Activated CD4-positive, alpha-beta memory T cell treated with anti-CD3 and anti-CD28 coated beads, Interleukin-2, amount 10 ng/mL, durations not matched to agents 7 days and 5 days (primary cell): ENCODE measurements at places on chromosomes 2 and 18. TPM values are rescaled to one million over a fixed set of nuclear protein-coding genes. Genes with fewer than 3 reads are reported as not detected.

DNA sequence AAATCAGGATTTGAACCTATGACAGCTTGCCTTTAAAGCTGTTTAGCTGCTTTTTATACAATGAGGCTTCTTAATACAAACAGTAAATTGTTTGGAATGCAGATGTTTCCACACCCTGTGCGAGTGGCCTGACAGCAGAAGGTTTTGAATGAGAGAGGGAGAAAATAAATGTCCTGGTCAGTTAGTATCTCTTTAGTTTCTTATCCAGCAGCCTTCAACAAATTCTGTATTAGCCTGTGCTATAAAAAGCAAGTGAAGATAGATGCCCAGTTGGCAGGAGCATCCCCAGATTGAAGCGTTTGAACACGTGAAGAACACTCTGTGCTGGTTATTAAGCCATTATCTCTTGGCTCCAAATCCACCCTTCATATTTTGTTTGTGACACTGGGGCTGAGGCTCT is 70.6 kb downstream of the CERS6 start:
- no peak overlapping the region for H3K4me3 ChIP-seq
- H3K27me3 ChIP-seq: no peaks in the 10 kb centered on the region
- H3K27ac ChIP-seq: no peak overlapping the region
- peaks cover 7% of the 10 kb centered on the region for H3K4me1 ChIP-seq

DNA sequence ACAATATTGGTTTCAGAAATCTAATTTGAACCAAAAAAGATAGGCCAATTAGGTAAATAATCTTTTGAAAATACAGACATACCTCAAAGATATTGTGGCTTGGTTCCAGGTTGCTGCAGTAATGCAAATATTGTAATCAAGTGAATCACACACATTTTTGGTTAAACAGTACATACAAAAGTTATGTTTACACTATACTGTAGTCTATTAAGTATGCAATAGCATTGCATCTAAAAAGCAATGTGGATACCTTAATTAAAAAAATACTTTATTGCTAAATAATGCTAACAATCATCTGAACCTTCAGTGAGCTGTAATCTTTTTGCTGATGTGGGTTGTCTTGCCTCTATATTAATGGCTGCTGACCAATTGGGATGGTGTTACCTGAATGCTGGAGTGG is 67.3 kb downstream of the KYNU start:
- H3K27ac ChIP-seq: no peak overlapping the region
- H3K36me3 ChIP-seq: no peaks in the 10 kb centered on the region
- H3K27me3 ChIP-seq: peaks cover 3% of the 10 kb centered on the region

CHRNG gene
- total RNA-seq: not detected

GRCh38 chr2:123746006-123746405 is 279.1 kb upstream of the CNTNAP5 start:
- DNase-seq: no peak
- H3K36me3 ChIP-seq: no peaks in the 10 kb centered on the region
- H3K27me3 ChIP-seq: no peaks in the 10 kb centered on the region
- H3K4me3 ChIP-seq: no peak overlapping the region
- no peak overlapping the region for H3K27ac ChIP-seq

IL1B gene
- total RNA-seq: not detected

SERPINB2 gene
- total RNA-seq: not detected

FZD7 gene
- 0.60 TPM for total RNA-seq

- H3K27me3 ChIP-seq: no peaks in the 10 kb centered on the region
- H3K4me1 ChIP-seq: peaks cover 16% of the 10 kb centered on the region
- peaks cover 85% of the 10 kb centered on the region for H3K36me3 ChIP-seq
- H3K4me3 ChIP-seq: no peak overlapping the region
Observed at GRCh38 chr18:13108330-13108729, 110.2 kb upstream of the LDLRAD4 start.

GRCh38 chr2:182360663-182361260 is 66.1 kb downstream of the PDE1A start:
- DNase-seq: no peak
- H3K4me1 ChIP-seq: no peaks in the 10 kb centered on the region
- H3K36me3 ChIP-seq: no peaks in the 10 kb centered on the region
- H3K27ac ChIP-seq: no peak overlapping the region
- H3K27me3 ChIP-seq: no peaks in the 10 kb centered on the region

DNA sequence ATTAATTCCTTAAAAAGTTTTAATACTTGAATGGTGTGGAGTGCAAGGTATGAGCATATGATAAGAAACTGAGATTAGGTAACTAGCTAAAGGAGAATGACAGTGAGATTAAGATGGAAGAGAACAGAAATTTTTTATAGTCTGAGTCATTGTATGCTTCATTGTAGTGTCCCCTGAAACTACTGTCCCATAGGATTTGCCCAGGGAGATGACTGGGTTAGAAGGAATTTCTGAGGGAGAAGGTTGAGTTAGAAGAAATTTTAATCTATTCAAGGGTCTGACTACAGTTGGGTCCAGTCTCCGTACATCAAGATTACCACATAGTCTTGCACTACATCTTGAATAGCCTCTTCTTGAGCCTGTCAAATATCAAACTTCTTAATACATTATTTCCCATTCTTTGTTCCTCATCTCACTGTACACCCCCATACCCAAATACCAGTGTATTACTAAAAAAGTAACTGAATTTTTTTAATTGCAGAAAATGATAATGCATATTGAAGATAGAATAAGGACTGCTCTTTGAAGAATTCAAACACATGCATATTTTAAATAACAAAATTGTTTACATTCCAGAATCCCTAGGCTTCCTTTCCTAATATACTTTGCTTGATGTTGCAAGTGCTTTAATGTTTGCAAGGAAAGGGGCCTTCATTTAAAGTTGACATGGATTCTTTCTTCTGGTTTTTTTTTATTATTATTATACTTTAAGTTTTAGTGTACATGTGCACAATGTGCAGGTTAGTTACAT is 314.3 kb upstream of the COL3A1 start:
- H3K27me3 ChIP-seq: no peaks in the 10 kb centered on the region
- no peak for DNase-seq

- H3K27ac ChIP-seq: peak overlapping the region; percentile 17
- peaks cover 12% of the 10 kb centered on the region for H3K36me3 ChIP-seq
- peaks cover 25% of the 10 kb centered on the region for H3K4me1 ChIP-seq
- peak overlapping the region; percentile 66 for H3K4me3 ChIP-seq
Observed at GRCh38 chr2:68366083-68366560, 1.0 kb downstream of the PLEK start.

ATP6V1B1 gene
- not detected for total RNA-seq

SH3BP4 gene
- 0.08 TPM for total RNA-seq

FOXD4L1 gene
- 0.18 TPM for total RNA-seq

UGT1A9 gene
- total RNA-seq: not detected

ACMSD gene
- total RNA-seq: not detected

- DNase-seq: no peak
- H3K4me1 ChIP-seq: no peaks in the 10 kb centered on the region
- H3K27me3 ChIP-seq: no peaks in the 10 kb centered on the region
- H3K36me3 ChIP-seq: no peaks in the 10 kb centered on the region
Observed at GRCh38 chr2:55907686-55908085, 15.9 kb downstream of the EFEMP1 start.

DNA sequence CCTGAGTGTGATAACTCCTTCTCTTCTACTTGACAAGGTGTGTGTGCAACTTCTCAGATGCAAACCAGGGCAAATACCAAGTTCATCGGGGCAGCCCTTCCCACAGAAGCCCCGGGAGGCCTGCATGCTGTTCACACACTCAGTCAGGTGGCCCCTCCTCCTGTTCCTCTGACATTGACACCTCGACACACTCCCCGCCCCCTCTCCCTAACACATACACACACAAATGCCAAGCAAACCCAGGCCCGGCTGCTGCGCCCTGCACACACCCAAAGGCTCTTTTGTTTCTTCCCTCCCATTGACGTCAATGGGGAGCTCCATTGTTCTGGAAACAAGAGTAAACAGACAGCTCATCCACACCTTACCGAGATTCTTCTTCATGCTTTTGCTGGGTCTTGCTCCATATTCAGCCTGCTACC is 1.7 kb upstream of the PER2 start:
- H3K4me1 ChIP-seq: peaks cover 25% of the 10 kb centered on the region
- H3K27ac ChIP-seq: no peak overlapping the region
- H3K27me3 ChIP-seq: no peaks in the 10 kb centered on the region
- H3K36me3 ChIP-seq: no peaks in the 10 kb centered on the region
- peak overlapping the region; percentile 87 for H3K4me3 ChIP-seq

DNA sequence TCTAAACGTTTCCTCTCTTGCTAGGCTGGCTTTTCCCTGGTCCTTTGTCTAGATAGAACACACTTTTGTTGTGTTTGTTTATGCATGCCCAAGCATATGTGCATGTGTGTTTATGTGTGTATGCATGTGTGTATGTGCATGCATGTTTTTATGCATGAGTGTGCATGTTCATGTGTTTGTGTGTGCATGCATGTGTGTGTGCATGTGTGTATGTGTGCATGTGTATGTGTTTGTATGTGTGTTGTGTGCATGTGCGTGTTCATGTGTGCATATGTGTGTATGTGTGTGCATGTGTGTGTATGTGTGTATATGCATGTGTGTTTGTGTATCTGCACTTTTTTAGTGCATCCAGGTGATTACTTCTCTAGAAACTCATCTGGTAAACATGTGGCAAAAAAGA is 558.0 kb downstream of the GALR1 start:
- H3K36me3 ChIP-seq: no peaks in the 10 kb centered on the region
- no peak overlapping the region for H3K27ac ChIP-seq
- no peak overlapping the region for H3K4me3 ChIP-seq
- no peaks in the 10 kb centered on the region for H3K4me1 ChIP-seq
- no peaks in the 10 kb centered on the region for H3K27me3 ChIP-seq
- DNase-seq: no peak

DNA sequence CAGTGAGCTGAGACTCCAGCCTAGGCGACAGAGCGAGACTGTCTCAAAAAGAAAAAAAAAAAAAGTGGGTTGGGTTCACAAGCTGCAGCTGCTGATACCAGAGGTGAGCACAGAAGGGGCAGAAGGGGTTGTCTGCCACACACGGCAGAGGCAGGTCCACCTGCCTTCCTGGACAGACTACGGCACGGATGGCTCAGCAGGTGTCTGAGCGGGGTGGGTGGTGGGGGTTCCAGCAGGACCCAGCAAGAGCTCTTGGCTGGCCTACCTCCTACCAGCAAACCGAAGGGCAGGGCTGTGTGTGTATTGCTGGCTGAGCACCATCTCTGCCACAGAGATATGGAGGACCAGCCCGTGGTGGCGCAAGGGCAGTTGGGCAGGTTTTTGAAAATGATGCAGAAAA is 130.4 kb upstream of the ASB18 start:
- no peak overlapping the region for H3K27ac ChIP-seq
- H3K4me3 ChIP-seq: no peak overlapping the region
- peaks cover 11% of the 10 kb centered on the region for H3K27me3 ChIP-seq
- peaks cover 2% of the 10 kb centered on the region for H3K4me1 ChIP-seq
- DNase-seq: no peak
- H3K36me3 ChIP-seq: no peaks in the 10 kb centered on the region

DNA sequence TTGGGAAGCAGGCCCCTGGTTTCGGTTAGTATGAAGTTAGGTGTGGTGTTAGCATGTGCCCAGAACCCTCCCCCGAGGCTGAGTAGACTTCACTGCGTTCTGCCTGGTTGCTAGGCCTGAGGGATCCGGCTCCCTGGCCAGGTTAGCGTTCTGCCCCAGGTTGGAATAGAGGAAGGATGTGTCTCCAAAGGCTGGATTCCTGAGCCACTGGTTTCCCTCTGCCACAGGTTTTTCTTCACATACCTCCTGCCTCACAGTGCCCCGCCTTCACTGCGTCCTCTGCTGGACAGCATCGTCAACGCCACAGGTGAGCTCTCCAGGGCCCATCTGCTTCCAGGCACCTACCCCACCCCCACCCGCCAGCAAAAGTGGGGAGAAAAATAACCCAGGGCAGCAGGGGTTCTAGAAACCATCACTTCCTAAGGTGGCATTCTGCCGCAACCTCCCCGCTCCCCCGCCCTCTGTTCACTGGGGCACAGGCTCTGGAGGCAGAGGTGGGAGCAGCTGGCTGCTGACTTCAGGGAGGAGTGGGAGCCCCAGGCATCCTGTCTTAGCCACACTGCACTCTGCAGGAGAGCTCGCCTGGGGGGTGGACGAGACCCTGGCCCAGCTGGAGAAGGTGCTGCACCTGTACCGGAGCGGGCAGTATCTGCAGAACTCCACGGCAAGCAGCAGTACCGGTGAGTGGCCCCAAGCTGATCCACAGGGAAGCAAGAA is 7.1 kb downstream of the PKDCC start:
- DNase-seq: no peak
- H3K27me3 ChIP-seq: peaks cover 23% of the 10 kb centered on the region
- H3K36me3 ChIP-seq: no peaks in the 10 kb centered on the region
- H3K4me1 ChIP-seq: no peaks in the 10 kb centered on the region
- H3K4me3 ChIP-seq: no peak overlapping the region

DNA sequence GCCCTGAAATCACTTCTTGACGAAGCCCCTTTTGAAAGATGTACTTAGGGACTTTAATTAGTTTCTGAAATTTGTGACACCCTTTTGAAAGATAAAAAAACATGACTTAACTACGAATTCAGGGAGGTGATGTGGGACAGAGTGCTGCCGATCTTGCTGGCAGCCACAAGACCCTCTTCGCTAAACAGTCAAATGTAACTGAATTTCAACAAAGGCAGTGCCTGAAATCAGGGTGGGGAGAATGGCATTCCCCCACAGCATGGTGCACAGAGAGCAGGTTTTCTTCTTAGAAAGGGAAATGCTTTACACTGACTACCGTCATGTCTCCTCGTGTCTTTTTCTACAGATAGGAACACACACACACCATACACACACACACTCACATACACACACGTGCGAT is 640.2 kb upstream of the POU3F3 start:
- H3K4me3 ChIP-seq: no peak overlapping the region
- H3K27ac ChIP-seq: no peak overlapping the region
- no peak for DNase-seq
- H3K27me3 ChIP-seq: no peaks in the 10 kb centered on the region

CNGA3 gene
- total RNA-seq: not detected

DNA sequence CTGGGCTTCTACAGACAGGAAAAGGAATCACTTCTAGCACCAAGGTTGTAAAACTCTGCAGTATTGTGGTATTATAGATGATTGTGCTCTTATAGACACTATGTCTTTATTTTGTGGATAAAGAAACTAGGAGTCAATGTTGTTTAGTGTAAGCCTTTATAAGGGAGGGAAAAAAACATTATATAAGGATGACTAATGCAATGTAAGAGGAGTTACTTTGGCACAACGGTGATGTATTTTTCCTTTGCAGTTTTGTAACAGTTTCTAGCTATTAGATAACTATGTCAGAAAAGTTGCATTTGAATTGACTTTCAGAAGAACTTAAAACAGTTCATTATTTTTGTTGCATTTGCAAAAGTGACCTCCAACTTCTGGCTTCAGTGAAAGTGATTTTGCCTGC is 545.4 kb downstream of the CCDC85A start:
- no peak for DNase-seq
- H3K27ac ChIP-seq: no peak overlapping the region
- no peaks in the 10 kb centered on the region for H3K4me1 ChIP-seq
- no peak overlapping the region for H3K4me3 ChIP-seq

- no peak for DNase-seq
- peaks cover 6% of the 10 kb centered on the region for H3K27me3 ChIP-seq
- H3K4me1 ChIP-seq: peaks cover 27% of the 10 kb centered on the region
- H3K4me3 ChIP-seq: no peak overlapping the region
Observed at GRCh38 chr18:58316396-58317342, 272.6 kb downstream of the NEDD4L start.

DSG3 gene
- not detected for total RNA-seq

- no peaks in the 10 kb centered on the region for H3K27me3 ChIP-seq
- H3K4me3 ChIP-seq: no peak overlapping the region
- no peak overlapping the region for H3K27ac ChIP-seq
Observed at GRCh38 chr2:147554521-147555107, 290.2 kb upstream of the ACVR2A start.

- H3K4me3 ChIP-seq: no peak overlapping the region
- no peaks in the 10 kb centered on the region for H3K4me1 ChIP-seq
- peaks cover 2% of the 10 kb centered on the region for H3K27me3 ChIP-seq
- H3K36me3 ChIP-seq: no peaks in the 10 kb centered on the region
Observed at GRCh38 chr18:78873926-78874500, 105.6 kb upstream of the SALL3 start.
